ENCODE measurements at places on chromosomes 3 and 15.

- H3K27me3 ChIP-seq = no peaks in the 10 kb centered on the region
- no peak overlapping the region for H3K4me3 ChIP-seq
- DNase-seq = no peak
Measured at GRCh38 chr3:59456852-59457485, 407.1 kb upstream of the CFAP20DC start.

DNA sequence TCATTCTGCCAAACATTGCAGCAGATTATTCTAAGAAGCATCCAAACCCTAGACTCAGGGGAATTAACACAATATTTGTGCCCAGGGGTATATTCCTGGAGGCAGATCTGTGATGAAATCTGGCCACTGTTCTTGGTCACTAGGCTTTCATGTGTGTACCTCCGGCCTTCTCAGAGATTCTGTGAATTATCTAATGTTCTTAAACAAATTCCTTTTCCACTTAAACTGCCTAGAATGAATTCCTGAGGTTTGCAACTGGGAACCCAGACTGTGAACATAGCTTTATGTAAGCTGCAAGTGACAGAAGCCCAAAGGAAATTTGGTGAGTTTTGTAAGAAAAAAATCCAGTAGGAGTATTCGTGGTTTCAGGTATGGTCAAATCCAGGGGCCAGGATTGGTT is 20.7 kb upstream of the CTNNB1 start:
- DNase-seq = no peak
- no peak overlapping the region for H3K27ac ChIP-seq
- H3K4me1 ChIP-seq = no peaks in the 10 kb centered on the region

- no peak for DNase-seq
- H3K36me3 ChIP-seq = no peaks in the 10 kb centered on the region
- no peaks in the 10 kb centered on the region for H3K27me3 ChIP-seq
- H3K4me1 ChIP-seq = peaks cover 15% of the 10 kb centered on the region
- H3K27ac ChIP-seq = no peak overlapping the region
Measured at GRCh38 chr3:112445839-112446238, 53.4 kb downstream of the BTLA start.

GRCh38 chr15:27418726-27419125 is 447.7 kb downstream of the GABRG3 start:
- no peak overlapping the region for H3K27ac ChIP-seq
- H3K27me3 ChIP-seq = no peaks in the 10 kb centered on the region
- DNase-seq = no peak
- H3K4me3 ChIP-seq = no peak overlapping the region
- H3K36me3 ChIP-seq = no peaks in the 10 kb centered on the region
- H3K4me1 ChIP-seq = no peaks in the 10 kb centered on the region

DNA sequence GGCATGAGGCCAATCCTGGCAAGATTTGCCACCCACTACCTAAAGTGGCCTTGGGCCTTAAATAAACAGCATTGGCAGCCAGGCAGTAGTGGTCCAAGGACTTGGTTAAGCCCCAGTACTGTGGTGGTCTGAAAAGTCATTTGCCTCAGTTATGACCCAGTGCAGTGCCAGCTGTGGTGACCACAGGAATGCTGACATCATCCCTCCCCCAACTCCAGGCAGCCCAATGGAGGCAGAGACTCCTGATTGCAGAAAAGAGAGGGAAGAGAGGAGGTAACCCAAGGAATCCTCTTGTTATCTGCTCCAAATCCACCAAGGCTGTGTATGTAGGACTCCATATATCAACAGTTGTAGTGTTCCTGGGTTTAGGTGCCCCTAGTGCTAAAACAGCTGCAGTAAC is 883.6 kb downstream of the SQOR start:
- no peaks in the 10 kb centered on the region for H3K27me3 ChIP-seq
- H3K4me1 ChIP-seq = no peaks in the 10 kb centered on the region
- no peak overlapping the region for H3K27ac ChIP-seq

DNA sequence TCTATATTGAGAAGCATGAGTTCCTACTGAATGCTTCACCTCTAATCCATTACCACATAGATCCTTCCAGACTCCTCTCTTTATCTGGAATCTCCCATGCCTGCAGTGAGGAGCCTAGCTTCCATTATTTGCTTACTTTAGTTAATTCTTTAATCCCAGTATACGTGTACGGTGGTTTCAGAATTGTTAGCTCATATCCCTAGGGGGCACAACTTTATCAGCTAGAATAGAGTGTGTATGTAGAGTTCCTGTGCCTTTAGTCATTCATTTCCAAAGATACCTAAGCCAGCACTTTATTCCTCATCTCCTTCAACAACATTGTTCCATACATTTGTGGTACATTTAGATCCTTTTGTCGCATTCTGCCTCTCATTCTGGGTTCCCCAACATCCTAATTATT is 226.0 kb downstream of the TJP1 start:
- no peak overlapping the region for H3K4me3 ChIP-seq
- H3K27me3 ChIP-seq = no peaks in the 10 kb centered on the region
- no peaks in the 10 kb centered on the region for H3K4me1 ChIP-seq
- H3K27ac ChIP-seq = no peak overlapping the region
- H3K36me3 ChIP-seq = no peaks in the 10 kb centered on the region
